ENCODE measurements at places on chromosomes 6 and 20.
A peak's percentile ranks its signal among the peaks of the same experiment; 100 is the strongest.

DNA sequence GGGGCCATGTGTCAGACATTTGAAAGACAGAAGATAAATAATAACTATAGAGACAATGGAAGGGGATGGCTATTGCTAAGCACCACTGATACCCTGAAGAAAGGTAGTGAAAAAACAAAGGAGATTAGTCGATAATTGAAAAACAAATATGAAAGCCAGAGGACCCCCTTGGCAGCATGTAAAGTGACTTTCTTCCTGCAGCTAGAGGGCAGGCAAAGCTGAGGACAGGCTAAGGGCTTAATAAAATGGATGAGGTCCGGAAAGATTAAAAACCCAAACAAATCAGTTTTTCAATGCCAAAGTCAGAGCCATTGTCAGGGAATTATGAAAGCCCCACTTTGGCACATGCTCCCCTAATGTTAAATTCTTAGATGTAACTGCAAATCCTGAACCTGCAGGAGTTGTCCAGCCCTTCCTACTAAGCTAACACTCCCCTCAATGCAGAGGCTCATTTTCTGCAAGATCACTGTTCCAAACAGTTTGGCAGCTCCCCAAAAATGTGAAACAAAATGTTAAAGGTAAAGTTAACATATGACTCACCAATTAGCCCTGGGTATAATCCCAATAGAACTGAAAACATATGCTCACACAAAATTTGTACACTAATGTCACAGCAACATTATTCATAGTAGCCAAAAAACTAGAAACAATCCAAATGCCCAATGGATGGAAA lies 1177.9 kb downstream of the GRIK2 start:
- peak; percentile 33 for DNase-seq

GRCh38 chr6:74447013-74447412 lies 751.0 kb downstream of the CD109 start:
- DNase-seq: no peak

DNA sequence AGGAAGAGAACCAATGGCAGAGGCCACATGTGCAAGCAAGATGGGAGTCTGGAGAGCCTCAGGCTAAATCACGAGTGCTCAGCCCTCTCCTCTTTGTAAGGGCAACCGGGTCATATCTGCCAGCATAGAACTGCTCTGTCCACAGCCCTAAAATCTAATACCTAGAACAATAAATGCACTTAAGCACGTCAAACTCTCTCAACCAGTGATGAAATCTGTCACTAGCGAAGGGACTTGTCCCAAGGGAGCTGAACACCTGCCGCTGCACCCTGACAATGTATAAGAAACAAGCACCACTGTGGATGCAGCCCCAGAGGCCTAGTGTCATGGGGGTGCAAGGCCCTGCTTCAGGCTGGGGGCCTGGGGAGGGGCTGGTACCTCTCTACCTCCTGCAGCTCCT lies 82.5 kb downstream of the PRL start:
- no peak for DNase-seq

GRCh38 chr6:14464055-14464454 lies 346.5 kb downstream of the CD83 start:
- DNase-seq: peak; percentile 46

GRCh38 chr20:62933966-62934365 lies 4.0 kb upstream of the GID8 start:
- no peak for DNase-seq

DNA sequence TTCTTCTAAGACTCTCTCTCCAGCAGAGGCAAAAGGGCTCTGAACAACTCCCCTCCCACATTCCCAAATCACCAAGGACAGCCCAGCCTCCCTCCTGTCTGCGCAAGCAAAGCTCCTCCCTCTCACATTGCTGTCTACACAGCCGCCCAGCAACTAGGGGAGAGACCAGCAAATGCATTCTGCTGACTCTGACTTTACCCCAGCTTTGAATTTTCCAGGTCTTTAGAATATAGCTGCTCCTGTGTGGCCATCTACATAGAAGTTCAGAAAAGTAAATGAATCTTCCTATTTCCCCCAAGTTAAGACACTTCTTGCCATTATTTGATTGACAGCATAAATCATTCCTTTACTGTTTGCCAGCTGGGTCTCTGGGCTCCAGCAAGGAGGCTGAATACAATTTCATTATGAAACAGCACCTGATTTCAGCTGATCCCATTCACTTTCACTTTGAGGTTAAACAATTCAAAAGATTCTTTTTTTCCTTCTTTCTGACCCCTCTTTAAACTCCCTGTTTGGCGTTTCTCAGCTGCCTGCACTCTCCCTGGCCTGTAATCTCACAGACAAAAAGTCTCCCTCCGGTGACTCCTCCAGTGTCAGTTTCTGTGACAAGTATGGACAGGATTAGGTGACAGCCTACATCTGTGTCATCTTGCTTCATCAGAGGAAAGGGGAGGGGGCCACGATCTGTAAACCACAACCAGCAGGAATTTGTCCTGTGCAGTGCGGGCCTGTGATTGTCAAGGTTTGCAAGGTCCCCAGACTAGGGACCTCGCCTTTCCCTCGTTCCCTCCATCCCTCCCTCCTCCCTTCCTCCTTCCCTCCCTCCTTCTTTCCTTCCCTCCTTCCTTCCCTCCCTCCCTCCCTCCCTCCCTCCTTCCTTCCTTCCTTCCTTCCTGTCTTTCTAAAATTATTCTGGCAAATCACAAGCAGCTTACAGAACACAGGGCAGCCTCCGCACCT lies 205.6 kb upstream of the RIN2 start:
- no peak for DNase-seq

- peak; percentile 11 for DNase-seq
Measured at GRCh38 chr20:17044891-17045290, 181.9 kb upstream of the PCSK2 start.

GRCh38 chr6:37204014-37204751 lies 34.2 kb downstream of the PIM1 start:
- DNase-seq: no peak

- DNase-seq: no peak
Measured at GRCh38 chr20:52172392-52173047, 19.1 kb downstream of the ZFP64 start.

DNA sequence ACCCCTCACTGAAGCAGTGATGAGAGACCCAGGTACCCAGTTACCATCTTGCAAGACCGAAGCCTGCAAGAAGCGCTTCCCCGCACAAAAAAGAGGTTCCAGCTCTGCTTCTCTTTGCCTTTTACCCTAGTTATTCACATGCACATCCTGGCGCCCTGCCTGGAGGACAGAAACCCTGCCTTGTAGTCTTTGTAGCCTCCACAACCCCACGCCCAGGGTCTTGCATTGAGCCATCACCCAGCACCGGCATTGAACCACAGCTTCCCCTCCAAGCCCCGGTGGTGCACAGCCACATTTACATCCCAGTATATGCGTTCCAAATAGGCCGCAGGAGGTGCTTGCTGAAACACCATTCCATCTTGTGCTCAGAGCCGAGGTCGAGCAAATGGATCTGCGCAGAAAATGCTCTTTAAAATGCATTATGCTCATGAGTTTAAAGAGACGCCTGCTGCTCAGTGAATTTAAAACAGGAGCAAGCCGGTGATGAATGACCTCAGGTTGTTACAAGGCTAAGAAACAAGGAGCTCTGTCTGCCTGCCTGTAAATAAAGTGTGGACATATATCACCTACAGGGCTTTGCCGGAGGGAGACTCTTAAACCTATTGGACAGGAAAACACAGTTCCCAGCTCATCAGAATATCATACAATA lies 61.7 kb downstream of the GNAS-AS1 start:
- DNase-seq: no peak

DNA sequence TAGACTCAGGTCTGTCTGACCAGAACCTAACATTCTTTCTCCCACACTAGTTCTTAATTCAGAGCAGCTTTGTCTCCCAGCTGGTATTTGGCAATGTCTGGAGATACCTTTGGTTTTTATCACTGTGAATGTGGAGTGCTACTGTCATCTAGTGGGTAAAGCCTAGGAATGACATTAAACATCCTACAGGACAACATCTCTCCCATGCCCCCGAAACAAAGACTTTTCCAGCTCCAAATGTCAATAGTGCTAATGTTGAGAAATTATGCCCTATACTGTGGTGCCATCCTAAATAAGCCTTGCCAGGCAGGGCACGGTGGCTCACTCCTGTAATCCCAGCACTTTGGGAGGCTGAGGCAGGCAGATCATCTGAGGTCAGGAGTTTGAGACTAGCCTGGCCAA lies 4.2 kb upstream of the TTPAL start:
- peak; percentile 19 for DNase-seq

- no peak for DNase-seq
Measured at GRCh38 chr6:84773133-84773430, 8.7 kb upstream of the TBX18 start.

GRCh38 chr6:112061605-112062004 lies 7.7 kb downstream of the CCN6 start:
- no peak for DNase-seq

DNA sequence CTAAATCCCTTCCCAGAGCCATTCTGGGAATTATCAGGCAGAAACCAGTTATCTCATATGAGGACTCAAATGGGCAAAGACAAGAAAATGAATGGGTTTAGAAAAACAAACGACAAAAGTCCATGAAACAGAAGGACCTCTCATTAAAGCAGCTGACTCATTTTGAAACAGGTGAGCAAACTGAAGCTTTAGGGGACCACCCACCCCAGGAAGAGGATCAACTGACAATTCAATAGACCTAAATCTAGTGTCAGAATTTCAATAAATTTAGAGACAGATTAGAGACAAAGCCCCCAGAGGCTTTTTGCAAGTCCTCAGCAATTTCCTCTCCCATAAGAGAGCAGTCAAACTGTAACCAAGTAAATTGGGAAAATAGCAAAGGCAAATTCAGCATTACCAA lies 333.8 kb downstream of the PTPRT start:
- DNase-seq: no peak

DNA sequence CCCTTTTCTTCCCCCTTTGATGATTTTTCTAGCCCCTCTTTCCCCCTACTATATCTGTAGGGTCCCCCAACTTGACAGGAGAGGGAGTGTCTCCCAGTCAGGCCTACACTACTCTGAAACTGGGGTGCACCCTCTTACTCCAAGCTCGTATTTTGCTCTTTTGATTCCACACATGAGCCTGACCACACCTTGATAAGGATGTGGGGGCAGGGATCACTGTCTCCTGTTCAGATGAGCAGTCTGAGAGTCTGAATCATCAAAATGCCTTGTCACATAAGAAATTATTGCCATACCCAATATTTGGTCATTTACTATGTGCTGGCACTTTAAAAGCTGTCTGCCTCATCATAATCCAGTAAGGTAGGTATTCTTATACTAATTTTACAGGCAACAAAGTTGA lies 15.9 kb downstream of the PNPLA1 start:
- no peak for DNase-seq

GRCh38 chr20:56440346-56441007 lies 27.9 kb upstream of the RTF2 start:
- no peak for DNase-seq

DNA sequence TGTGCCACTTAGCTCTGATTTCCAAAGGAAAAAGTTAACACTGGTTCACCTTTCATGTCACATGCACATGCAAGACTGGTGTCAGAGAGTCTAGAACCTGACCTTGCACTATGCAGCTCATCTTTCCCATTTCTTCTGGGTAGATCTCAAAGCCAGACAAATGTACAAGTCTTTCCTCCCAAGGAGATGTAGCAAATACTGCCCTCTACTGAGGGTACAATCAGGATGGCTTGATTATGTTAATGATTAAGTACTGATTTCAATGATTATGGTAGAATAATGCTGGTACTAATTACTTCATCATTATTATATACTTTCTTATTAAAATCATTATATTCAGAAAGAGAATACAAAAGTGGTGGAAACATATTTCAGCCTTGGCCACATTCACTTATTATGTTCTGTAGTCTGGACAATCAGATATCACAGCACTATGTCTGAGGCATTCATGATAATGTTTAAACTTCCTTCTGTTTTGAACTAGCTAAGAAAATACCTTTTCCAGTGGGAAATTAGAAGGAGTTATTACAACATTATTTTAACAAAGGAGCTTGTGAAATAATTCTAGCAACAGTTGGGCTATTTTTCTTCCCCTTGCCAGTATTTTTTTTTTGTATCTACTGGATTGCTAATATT lies 68.5 kb upstream of the FOXO3 start:
- peak; percentile 16 for DNase-seq

GRCh38 chr6:141808662-141809061 lies 324.1 kb upstream of the GJE1 start:
- no peak for DNase-seq

GRCh38 chr20:64049060-64049877 lies at the start of gene SOX18:
Gene SOX18 (minus strand): TSS chr20:64049639. CDS start chr20:64049516, 123 bp downstream.
- no peak for DNase-seq

GRCh38 chr20:61700595-61701140 lies 365.0 kb downstream of the TAF4 start:
- no peak for DNase-seq

- no peak for DNase-seq
Measured at GRCh38 chr6:143696664-143697000, 18.9 kb downstream of the PHACTR2 start.

DNA sequence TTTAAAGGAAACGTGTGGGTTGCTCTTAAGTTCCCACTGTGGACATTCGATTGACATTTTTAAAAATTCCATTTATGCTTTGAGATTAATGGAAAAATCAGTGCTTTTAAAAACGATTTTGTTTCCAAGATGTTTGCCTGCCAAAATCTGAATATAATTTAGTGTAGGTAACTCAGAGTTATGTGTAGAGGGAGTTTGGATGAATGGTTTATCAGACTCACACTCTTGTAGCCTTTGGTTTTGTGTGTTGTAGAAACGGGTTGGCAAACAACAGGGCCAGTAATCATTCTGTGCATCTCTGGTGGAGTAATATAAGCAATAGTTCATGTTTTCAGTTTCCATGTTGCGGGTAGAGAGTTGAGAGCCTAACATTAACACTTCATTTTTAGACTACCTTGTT lies 140.6 kb downstream of the RPS12 start:
- no peak for DNase-seq

GRCh38 chr6:39037082-39037508 lies 11.5 kb upstream of the GLP1R start:
- no peak for DNase-seq

- DNase-seq: peak; percentile 69
Measured at GRCh38 chr20:34705008-34705396, 858 bp downstream of the TP53INP2 start.

GRCh38 chr20:9626357-9626756 lies 112.0 kb downstream of the LAMP5 start:
- DNase-seq: no peak

DNA sequence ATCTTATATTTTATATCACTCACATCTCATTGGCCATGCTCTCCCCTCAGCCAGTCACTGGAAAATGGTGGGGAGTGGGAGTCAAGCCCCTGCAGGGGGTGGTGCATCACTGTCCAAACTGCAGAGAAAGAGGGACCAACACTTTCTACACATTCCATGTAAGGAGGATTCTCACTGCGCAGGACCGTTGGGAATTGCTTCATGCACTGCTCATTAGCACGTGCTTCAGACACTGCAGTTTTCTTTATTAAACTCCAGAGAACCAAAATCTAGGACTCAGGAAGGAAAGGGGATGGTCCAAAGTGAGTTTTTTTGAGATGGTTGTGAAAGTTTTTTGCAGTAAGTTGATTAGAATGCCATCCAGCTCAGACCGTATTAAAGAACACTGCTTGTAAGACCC lies 269.8 kb downstream of the FARS2 start:
- DNase-seq: no peak

DNA sequence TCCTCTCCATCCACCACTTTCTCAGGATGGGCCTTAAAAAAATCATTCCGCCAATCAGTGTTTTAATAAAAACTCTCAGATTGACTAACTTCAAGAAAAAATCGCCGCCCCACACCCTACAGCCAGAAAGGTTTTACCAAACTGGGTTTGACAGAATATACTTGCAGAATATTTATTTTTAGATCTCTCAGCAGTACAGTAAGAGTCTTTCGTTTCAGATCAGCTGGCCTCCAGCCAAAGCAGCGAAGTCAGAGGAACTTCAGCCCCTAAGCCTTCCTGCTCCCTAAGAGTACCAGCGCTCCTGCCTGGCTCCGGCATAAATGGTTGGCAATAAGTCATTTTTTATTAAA lies 24.7 kb downstream of the TBC1D7 start:
- no peak for DNase-seq
